GM03348 (cell line): ENCODE measurements at places on chromosomes 2 and 18.

- DNase-seq = no peak
These were observed 5.3 kb downstream of the NRP2 start for GRCh38 chr2:205687641-205687956.

GRCh38 chr2:19195661-19196060 lies 162.8 kb downstream of the OSR1 start:
- no peak for DNase-seq

DNA sequence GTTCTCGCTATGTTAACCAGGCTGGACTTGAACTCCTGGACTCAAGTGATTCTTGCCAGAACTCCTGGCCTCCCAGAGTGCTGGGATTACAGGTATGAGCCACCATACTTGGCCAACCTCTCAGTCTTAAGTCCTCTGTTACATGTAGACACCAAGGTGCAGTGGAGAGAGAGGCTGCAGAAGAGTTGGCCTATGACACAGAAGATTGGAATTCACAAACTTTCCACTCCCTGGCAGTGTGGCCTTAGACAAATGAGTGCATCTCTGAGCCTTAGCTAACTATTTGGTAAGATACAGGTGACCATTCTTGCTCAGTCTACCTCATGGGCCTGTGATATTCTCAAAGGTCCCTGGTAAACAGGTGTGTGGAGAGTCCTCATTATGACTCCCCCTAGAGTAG lies 159.7 kb downstream of the MYCN start:
- no peak for DNase-seq

- DNase-seq = peak; percentile 43
These were observed 73.7 kb upstream of the DNAJC10 start for GRCh38 chr2:182642328-182642727.

- DNase-seq = no peak
These were observed at the start of gene APCDD1 for GRCh38 chr18:10453806-10454680. Gene APCDD1, plus strand, starts transcription at chr18:10454635. Its CDS starts 347 bp downstream, at chr18:10454982.

GRCh38 chr18:59915606-59916005 lies 15.8 kb downstream of the PMAIP1 start:
- no peak for DNase-seq

- DNase-seq = no peak
These were observed 78.9 kb upstream of the DAPL1 start for GRCh38 chr2:158716121-158716791.

DNA sequence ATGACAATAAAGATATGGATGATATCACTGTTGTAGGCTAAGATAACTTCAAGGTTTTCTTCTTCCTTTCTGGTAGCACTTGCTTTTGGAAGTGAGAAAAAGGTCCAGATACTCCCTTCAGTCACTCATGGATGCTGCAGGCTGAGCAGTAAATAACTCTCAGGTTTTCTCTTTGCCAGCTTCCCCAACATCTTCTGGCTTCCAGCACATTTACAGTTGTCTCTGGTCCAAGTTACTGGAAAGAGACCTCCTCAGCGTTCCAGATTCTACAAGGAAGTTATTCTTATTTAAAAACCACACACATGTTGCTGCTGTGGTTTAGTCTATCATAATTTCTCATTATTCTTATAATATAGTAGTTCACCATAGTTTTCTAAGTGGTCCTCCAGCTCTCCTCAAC lies 383.4 kb downstream of the PLCL1 start:
- no peak for DNase-seq

DNA sequence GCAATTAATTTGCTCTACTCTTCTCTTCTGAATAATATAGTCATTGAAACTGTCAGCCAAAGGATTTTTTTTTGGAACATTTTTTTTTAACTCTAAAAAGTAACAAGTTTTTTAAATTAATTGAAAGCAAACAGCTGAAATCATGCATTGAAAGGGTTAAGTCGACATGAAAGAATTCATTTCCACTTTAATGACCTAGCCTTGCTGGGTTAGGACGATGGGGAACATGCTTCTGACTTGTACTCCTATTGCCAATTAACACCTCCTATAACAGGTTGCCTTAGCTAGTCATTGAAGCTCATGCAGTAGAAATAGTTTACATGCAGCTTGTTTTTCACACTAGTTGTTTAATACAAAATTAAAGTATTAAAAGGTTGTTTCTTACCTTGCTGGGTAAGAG lies 47.8 kb downstream of the PSMD14 start:
- no peak for DNase-seq

GRCh38 chr2:226495466-226496272 lies 304.0 kb downstream of the IRS1 start:
- DNase-seq = no peak

- no peak for DNase-seq
These were observed 26.2 kb upstream of the KCNG2 start for GRCh38 chr18:79771446-79772107.

- DNase-seq = no peak
These were observed 378.4 kb downstream of the LPIN1 start for GRCh38 chr2:12124790-12125189.

GRCh38 chr2:37318401-37318800 lies 6.2 kb downstream of the PRKD3 start:
- DNase-seq = peak; percentile 48

GRCh38 chr2:75592030-75592429 lies 31.3 kb upstream of the EVA1A start:
- peak; percentile 28 for DNase-seq

DNA sequence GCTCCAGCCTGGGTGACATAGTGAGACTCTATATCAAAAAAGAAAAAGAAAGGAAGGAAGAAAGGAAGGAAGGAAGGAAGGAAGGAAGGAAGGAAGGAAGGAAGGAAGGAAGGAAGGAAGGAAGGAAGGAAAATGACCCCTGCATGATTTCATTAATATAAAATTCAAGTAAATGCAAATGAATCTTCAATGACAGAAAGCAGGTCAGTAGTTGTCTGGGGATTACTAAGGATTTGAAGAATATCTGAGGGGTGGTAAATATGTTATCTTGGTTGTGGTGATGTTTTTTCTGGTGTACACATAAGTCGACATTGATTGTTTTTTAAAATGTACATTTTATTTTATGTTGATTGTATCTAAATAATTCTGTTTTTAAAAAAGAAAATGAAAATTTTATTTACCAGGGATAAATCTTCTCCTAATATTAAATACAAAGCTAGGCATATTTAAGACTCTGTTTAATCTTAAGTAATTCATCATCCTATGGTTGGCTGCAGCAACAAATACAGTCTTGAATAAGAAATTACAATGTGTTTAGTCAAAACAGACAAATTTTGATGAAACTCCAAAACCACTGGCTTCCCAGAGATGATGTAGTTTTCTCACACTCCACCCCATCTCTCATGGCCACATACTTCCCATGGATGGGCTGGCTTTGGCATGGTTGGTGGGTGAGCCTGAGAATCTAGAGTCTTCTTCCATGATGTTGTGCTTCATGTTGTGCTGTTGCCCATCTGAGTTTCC lies 314.7 kb upstream of the REG3G start:
- no peak for DNase-seq

DNA sequence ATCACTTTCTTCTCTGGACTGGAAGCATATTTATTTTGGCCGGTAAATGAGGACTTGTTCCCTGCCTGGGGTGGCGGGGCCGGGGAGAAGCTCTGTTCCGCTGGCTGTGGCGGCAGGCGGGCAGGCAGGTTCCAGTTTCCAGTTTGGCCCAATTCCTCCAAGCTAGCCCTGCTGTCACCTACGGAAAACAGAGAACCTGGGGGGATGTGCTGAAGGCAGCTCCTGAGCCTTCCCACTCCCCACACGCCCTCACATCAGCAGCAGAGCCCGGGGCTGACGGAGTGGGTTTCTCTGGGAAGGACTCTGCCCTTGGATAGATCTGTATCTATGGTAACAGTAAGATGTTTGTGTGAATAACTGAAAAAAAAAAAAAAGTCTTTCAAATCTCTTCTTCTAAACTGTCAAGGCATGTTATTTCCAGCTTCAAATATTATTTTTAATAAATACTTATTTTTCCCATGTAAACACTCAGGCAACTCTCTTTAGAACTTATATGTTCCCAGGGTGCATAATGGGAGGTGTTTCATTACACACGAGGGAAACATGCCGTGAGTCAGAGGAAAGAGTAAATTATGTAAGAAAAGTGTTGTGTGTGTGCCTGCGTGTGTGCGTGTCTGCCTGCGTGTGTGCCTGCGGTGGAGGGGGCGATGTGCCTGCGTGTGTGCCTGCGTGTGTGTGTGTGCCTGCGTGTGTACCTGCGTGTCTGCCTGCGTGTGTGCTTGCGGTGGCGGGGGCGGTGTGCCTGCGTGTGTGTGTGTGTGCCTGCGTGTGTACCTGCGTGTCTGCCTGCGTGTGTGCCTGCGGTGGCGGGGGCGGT lies 116.1 kb upstream of the ZNF516 start:
- no peak for DNase-seq

GRCh38 chr2:11406267-11406957 lies 59.5 kb downstream of the E2F6 start:
- peak; percentile 30 for DNase-seq

DNA sequence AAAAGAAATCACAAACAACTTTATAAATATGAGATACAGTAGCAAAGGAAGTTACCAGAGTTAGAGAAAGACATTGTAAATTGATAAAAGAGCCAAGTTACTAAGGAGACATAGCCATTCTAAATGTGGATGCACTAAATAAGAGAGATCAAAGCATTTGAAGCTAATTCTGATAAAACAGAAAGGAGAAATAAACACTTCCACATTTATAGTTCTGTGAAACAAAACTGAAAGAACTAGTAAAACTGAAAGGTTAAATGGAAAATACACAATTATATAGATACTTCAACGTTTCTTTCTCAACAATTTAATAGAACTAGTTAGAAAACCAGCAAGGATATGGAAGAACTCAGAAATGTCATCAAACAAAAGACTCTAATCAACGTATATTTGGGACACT lies 309.0 kb upstream of the CDH2 start:
- no peak for DNase-seq

GRCh38 chr2:75589391-75590105 lies 28.8 kb upstream of the EVA1A start:
- DNase-seq = no peak

- DNase-seq = peak; percentile 67
These were observed 21.8 kb upstream of the RPIA start for GRCh38 chr2:88669482-88670214.

DNA sequence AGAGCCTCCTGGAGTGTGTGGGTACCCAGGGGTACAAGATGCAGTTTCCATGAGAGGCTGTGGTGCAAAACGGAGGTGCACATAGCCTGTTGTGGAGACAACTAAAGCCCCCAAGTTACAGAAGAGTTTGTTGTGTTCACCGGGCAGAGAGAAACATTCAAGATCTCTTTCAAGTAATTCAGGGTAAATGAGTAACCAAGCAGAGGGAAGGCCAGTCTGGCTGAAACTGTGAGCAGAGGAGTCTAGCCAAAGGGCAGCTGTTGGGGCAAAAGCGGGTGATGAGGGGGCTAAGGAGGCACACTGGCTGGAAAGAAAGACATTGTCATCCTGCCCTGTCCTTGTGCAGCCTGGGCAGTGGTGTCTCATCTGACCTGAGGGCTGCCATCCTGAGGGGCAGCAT lies 52.0 kb downstream of the CXCR4 start:
- DNase-seq = no peak

- DNase-seq = no peak
These were observed 119.8 kb downstream of the NDUFA10 start for GRCh38 chr2:239905306-239905705.

- DNase-seq = no peak
These were observed 115.8 kb upstream of the FSHR start for GRCh38 chr2:49270091-49270490.

GRCh38 chr2:13581471-13581870 lies 864.7 kb downstream of the TRIB2 start:
- no peak for DNase-seq

- no peak for DNase-seq
These were observed 1.1 kb downstream of the RPL37A start for GRCh38 chr2:216499641-216500218.

GRCh38 chr2:65818873-65819451 lies 386.6 kb upstream of the SPRED2 start:
- no peak for DNase-seq

- no peak for DNase-seq
These were observed 4.5 kb downstream of the TMEM131 start for GRCh38 chr2:97991081-97991856.

DNA sequence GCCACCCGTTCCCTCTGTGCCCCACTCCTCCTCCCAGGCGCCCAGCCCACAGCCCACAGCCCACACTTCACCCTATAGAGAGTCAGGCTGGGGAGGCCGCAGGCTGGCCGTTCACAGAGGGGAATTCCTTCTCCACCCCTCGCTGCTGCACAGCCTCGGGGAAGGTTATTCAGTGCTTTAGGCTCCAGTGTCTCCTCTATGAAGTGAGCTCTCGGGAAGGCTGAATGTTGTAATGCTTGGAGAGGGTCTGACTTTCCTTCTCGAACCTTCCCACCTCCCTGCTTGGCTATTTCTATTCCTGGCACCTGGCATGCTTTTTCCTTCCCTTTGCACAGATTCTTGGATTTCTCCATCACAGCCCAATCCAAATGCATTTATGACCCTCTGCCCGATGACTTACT lies 62.5 kb upstream of the SMAD7 start:
- DNase-seq = no peak
